Upper lobe of left lung (tissue), 6 donors: ENCODE measurements at places on chromosomes 12 and 14. TPM values are rescaled to one million over a fixed set of nuclear protein-coding genes. Genes with fewer than 3 reads are reported as not detected.

DNA sequence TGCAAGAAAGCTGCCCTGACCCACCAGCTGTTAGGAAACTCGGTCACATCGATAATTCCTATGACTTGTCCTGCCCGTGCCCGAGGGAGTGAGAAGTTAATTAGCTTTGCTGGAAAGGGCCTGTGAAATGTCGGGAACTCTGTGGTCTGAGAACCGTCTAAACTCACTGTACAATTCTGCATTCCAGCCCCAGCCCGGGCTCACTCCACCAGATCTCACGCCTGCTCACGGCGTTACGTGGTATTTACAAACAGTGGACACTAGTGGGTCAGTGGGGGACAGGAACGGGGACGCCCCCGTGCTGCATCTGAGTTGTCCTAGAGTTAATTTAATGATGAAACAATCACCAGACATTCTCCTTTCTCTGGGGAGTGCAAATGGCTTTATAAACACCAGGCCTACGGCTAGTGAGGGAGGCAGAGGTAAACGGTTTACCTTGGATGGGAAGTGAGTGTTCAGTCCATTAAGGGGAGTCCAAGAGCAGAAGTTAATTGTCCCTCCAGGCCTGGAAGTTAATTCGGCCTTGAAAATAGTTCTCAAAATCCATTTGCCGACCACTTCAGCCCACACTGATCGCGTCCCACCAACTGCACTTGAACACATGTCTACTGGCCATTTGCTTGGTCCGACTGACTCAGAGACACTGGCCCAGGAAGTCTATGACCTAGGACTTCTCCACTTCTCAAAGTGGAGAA is 93.5 kb upstream of the MED13L start:
- H3K36me3 ChIP-seq: no peaks in the 10 kb centered on the region
- no peak for DNase-seq
- no peaks in the 10 kb centered on the region for H3K27me3 ChIP-seq

DNA sequence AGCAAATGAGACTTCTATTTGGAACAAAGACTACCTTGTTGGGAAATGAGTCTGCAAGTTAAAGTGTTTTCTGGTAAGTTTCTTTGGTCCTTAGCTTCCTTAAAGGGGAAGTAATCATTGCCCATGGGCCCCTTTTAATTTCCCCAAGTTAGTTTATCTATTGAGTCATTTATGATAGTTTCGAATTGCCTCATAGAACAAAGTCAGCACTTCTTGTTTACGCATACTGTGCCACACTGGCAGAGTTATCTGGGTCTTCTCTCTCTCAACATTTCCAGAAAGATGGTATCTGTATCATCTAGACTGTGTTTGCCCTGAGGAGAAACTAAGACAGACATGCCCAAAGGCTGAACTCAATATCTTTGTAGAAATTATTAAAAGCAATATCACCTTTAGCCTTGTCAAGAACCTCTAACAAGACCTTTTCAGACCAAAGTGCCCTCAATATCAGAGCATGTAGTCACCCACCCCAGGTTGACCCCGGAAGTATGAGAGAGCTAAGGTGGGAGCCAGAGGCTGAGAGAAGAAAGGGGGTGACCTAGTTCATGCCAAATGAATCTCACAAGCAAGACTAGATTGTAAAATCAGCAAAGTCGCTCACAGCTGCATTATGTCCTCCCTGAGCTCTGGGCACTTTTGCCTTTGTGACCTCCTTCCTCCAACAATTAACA is 40.0 kb downstream of the GPR65 start:
- no peaks in the 10 kb centered on the region for H3K27me3 ChIP-seq
- DNase-seq: no peak
- H3K36me3 ChIP-seq: no peaks in the 10 kb centered on the region

GRCh38 chr12:60926256-60926655 is 1330.4 kb downstream of the SLC16A7 start:
- no peak overlapping the region for H3K4me3 ChIP-seq
- H3K4me1 ChIP-seq: no peaks in the 10 kb centered on the region
- no peak overlapping the region for H3K27ac ChIP-seq
- no peak for DNase-seq
- H3K27me3 ChIP-seq: no peaks in the 10 kb centered on the region

The FSCB gene
- total RNA-seq: 0.15 TPM

DNA sequence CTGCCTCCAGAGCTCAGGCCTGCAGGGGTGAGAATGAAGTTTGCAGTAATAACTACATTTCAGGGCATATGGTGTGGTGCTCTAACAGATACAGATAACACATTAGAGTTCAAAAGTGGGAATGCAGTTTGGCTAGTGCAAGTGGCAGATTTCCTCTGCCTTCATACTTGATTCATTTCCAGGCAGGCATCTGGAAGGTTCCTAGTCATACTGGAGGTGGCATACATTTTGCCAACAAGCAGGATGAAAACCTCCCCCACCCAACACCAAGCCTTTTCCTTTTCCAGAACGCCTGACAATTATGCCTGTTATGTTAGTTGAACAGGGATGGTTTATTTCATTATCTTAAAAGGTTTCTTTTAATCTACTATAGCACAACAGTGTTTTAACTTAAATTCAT is 24.3 kb downstream of the VTI1B start:
- H3K4me1 ChIP-seq: no peaks in the 10 kb centered on the region
- no peak overlapping the region for H3K27ac ChIP-seq
- H3K27me3 ChIP-seq: no peaks in the 10 kb centered on the region
